ENCODE measurements at places on chromosomes 6 and 20.

- DNase-seq = peak; percentile 50
Observed at GRCh38 chr6:46491201-46491627, at the start of gene RCAN2. RCAN2 (minus strand) TSS chr6:46491449.

DNA sequence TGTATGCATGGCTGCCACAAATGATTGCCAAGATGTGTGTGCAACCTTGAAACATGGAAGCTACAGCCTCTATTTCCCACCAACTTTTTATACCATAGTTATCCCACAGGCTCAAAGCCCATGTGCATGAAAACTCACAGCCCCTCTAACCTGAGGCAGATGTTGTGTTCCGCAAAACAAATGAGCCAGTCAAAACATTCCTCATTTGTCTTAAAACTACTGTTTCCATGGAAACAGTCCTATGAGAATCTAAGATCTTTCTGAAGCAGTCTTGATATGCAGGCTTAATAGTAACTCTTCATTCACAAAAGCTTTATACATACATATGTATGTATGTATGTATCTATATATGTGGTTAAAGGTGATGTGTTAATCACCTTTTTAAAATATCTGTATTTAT lies 31.2 kb upstream of the MANEA start:
- DNase-seq = no peak

- DNase-seq = no peak
Observed at GRCh38 chr6:99270030-99270429, 79.4 kb downstream of the FAXC start.

DNA sequence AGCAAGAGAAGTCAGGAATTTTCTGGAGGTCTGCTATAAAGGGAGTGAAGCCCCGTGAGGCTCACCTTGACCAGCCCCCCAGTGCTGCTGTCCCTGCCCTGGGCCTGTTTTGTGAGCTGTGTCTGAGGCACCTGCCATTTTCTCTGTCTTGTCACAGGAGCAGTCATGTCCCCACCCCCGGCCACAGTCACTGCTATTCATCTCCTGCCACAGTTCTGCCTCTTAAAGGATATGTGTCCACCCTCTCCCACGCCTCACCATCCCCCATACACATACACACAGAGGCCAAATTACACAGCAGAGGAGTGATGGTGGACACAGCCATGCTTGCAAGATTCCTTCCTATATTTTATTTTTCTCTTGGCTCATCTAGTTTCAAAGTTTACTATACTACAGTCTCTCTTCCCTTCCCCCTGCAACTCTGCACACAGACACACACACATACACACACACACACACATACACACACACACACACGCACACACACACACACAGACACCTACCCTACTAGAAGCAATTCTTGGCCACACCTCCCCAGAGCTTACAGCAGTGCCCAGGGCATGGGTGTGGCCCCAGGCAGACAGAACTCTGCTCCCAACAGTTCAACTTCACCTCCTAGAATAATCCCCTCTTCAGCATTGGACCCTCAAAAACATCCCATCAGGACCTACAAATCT lies 68.7 kb upstream of the TAB2 start:
- DNase-seq = no peak

All from HuH-7.5 (cell line).